ENCODE measurements at places on chromosomes 4 and X.

GRCh38 chrX:130578906-130579305 is 177.1 kb downstream of the RBMX2 start:
- no peak for DNase-seq

DNA sequence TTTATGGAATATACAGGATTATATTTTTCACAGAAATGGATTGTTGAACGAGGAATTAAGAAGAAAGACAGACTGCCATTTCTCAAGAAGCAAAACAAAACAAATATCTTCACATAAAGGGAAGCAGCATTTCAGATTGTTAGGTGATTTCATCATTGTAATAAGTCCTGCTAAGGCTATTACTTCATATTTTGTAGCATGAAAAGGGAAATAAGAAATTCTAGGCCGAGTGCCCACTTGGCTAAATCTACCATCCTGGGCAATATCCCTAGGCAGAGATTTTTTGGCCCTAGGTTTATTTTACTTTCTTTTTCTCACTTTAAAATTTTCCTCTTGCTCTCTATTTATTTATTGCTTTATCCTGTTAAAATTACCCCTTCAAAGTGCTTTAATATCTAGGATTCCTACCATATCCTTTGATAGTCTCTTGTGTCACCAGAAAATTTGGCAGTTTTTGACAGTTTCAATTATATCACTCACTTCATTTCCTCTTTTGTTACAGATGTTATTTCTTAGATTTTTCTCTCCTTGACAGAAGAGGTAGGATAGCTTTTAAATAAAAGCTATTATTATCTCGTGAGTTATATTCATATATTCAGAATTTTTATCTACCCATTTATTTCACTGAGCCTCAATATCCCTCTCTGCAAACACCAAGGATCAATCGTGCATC is 142.3 kb downstream of the PDGFC start:
- DNase-seq = no peak

DNA sequence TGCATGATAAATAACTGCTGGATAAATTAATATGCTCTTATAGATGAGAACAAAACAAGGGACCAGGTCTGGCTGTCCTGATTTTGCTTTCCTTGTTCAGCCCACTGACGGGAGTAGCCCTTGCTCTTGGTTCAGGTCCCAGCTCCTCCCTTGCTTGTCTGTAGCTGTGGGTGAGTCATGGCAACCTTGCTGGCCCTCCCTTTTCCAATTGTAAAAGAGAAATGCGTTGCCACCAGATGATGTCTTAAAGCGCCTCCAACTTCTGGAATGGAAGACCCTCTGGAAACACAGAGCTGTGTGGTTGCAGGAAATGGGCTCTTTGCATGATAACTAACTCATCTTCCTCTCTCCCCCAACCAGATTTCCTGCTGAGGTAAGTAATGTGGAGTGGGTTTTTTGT is 171.4 kb downstream of the AASDH start:
- no peak for DNase-seq

DNA sequence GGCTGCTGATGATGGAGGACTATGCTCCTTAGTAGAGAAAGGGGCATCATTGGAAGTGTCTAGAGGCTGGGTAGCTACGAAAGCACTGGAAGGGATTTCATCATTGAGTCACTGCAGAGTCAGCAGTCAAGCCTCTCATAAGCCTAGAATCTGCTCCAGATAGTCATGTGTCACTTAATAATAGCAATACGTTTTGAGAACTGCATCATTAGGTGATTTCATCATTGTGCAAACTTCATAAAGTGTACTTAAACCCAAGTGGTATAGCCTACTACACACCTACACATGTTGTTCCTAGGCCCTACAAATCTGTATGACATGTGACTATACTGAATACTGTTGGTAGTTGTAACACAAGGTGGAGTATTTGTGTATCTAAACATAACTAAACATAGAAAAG is 165.6 kb downstream of the PTTG2 start:
- no peak for DNase-seq

DNA sequence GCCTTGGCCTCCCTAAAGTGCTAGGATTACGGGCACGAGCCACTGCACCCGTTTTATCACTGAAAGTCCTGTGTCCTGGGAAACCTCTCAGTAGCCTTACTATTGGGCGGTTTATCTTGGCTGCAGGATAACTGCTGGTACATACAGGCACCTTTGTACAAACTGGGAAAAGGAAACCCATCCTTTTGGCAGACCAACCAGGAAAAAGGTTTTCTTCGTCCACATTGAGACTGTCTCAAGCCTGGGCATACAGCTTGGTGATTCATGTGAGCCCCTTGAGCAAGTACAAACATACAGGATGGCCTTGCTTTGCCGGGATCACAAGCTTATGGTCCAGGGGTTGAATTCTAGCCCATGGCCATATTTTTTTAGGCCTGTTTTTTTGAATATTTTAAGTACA is 32.8 kb downstream of the RWDD4 start:
- DNase-seq = no peak

DNA sequence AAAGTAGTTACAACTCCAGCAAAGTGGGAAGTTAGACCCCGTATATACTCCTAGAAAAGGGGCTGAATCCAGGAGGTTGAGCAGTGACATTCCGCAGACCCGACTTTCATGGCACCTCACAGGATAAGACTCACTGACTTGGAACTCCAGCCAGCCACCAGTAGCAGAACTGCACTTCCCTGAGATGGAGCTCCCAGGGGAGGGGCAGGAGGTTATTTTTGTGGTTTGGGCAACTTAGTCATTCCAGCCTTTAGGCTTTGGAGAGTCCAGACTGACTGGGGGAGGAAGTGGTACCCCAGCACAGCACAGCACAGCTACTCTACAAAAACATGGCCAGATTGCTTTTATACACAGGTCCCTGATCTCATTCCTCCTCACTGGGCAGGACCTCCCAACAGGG is 319.1 kb downstream of the PCDH19 start:
- DNase-seq = no peak

DNA sequence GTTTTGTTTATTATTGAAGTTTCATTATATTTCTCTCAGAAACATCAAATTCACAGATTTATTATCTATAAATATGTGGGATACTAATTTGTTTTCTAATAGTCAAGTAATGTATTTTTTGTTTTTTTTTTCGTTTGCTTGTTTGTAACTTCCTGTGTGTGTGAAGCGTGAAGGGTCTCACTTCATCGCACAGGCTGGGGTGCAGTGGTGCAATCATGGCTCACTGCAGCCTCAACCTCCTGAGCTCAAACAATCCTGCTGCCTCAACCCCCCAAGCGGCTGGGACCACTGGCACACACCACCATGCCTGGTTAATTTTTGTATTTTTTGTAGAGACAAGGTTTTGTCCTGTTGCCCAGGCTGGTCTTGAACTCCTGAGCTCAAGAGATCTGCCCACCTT is 55.1 kb downstream of the SH3RF1 start:
- no peak for DNase-seq

DNA sequence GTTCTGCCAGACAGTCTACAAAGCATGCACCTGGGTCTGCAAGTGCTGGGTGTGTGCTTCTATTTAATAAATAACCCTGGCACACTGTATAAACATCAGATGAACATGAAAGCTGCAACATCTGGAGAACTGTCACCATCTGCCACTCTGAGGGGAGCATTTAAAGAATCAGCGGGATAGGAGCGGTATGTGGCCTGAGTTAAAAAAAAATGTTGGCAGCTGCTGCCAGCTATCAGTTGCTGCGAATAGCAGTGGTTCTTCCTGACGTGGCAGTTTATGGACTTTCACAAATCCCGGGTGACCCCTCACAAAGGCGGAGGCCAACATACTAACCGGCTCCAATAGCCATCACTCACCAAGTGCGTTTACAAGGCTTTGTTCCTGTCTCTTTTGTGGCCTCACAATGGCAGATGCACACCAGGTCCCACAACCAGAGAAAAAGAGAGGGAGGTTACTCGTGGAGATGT is 95.1 kb downstream of the RASL11B start:
- no peak for DNase-seq

- DNase-seq = no peak
These were observed 97.0 kb upstream of the STIM2 start for GRCh38 chr4:26763648-26764047.

DNA sequence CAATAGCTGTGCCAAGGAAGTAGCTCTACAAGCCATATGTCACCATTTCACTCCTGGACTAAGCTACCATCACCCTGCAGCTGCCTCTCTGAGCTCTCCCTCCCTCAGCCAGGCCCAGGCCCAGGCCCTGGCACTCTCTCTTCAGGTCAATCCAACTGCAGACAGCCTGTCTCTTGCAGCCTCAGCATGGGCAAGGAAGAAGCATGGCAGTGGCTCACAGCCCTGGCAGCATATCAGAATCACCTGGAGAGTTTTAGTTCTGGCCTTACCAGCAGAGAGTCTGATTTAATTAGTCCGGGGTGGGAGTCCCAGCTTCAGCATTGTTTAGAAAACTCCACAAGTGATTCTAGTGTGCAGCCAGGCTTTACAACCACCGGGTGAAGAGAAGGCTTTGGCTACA is 31.5 kb downstream of the NALF2 start:
- no peak for DNase-seq

DNA sequence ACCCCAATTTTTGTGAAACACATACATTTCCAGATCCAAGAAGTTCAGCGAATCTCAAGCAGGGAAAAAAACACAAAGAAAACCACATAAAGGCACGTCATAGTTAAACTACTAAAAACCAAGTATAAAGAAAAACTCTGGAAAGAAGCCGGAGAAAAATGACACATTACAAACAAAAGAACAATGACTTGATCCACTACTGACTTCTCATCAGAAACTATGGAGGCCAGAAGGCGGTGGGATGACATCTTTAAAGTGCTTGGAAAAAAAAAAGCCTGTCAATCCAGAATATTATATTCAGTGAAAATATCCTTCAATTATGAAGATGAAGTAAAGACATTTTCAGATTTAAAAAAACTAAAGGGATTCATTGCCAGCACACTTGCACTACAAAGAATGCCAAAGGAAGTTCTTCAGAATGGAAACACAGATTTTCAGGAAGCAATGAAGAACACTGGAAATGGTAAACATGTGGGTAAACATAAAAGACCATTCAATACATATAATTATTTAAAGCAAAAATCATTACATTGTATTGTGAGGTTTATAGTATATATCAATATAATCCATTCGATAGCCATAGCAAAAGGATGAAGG is 32.6 kb upstream of the PPP2R2C start:
- no peak for DNase-seq

- no peak for DNase-seq
These were observed 64.6 kb upstream of the ENPP6 start for GRCh38 chr4:184282251-184282713.

- DNase-seq = no peak
These were observed 38.0 kb downstream of the PI4K2B start for GRCh38 chr4:25271866-25272265.

DNA sequence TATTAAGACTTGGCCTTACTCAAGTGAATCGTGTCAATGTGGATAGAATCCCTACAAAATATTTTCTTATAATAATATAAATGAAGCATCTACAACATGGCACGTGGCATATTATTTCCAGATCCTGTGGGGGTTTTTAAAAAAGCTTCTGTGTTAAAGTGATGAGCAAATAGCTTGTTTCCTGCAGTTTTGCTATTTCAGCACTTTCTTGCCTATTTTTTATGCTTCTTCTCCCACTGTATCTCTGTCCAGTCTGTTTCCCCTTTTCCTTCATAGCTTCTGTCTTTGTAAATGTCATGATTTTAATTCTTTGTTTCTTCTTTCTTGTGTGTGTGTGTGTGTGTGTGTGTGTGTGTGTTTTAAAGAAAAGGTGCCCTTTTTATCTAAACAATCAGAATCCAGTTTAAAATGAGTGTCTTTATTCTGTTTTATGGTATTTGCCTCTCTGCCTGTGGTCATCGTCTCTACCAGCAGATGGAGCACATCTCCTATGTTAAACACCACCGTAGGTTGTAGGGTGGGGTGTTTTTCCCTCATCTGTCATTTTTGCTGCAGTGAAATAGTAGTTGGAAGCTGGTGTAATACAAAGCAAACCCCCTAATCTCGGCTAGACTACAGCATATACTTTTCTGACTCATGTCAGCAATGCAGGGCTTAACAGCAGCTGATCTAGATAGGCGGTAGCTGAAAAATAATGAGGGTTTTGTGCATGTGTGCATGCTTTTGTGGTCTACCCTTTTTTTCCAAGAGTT is 33.1 kb downstream of the FTHL17 start:
- peak; percentile 6 for DNase-seq

GRCh38 chr4:93828995-93829819 is 654 bp downstream of the ATOH1 start:
- DNase-seq = no peak

DNA sequence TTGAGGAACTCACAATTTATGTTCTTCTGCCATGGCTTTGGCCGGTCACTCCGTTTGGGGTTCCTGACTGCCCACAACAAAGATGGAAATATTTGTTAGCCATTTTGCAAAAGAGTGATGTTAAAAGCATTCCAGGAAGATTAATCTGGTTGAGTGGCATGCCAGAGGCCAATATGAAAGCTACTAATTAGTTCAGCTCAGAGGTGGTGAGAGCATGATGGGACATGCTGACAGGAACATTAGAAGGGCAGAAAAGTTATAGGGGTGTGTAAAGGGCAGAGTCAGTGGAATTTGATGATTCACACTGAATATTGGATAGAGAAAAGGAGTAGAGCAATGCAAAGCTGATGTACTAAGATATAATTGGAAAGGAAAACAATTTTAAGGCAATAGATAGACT is 94.4 kb downstream of the TLL1 start:
- no peak for DNase-seq

DNA sequence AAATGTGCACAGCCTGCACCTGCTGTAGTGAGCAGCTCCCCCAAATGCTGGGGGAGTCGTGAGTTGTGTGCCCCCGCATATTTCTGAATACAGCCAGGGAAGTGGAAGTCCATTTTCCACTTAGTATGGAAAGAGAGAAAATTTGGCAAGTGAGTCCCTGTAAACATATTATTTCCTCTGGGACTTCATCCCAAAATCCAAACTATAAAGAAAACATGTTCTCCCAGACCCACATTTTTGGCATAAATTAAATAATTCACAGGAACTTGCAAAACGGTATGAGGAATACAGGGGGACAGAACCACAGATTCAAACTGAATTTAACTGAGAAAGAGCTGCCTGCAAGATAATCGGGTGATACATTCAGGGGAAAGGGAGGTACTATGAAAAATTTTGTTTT is 107.2 kb downstream of the GPR143 start:
- no peak for DNase-seq

DNA sequence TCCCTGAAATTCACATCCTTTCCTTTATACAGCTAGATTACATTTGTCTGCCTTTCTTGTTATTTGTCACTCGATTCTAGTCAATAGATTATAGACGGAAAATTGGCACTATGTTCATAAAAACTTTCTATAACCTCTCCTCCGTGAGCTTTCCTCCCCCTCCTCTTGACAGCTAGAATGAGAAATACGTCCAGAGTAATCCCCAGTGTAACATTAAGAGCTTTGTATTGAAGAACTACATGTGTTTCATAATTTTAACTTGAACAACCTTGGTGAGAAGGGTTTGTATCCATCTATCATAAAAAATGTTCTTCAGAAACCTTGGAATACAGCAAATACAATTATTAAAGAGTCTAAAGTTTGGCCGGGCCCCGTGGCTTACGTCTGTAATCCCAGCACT is 1707.4 kb downstream of the PCDH7 start:
- no peak for DNase-seq

- DNase-seq = peak; percentile 67
These were observed 10.2 kb upstream of the DLG3 start for GRCh38 chrX:70434352-70434866.

Measured in HFFc6 (cell line).